GM03348 (cell line): ENCODE measurements at places on chromosomes 16 and 17.

- DNase-seq, result no peak
Measured at GRCh38 chr16:73996624-73997339, 299.8 kb upstream of the PSMD7 start.

DNA sequence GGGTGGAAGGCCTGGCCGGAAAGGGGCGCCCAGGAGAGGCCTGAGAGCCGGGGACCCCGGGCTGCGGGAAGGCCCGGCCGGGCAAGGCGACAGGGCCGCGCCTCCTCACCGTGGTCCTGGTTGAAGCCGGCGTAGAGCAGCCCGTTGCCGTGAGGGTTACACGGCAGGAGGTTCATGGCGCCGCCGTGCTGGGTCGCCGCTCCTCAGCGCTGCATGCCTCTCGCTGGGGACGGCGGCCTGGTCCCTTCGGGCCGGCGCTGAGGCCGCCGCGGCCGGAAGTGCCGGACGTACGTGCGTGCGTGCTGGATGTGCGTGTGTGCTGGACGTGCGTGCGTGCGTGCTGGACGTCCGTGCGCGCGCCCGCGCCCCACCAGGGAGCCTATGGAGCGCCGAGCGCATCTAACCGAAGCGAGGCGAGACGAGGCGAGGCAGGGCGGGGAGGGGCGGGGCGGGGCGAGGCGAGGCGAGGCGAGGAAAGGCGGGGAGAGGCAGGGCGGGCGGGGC, at the start of gene WDR45B:
Gene WDR45B (minus strand): TSS at position 280 of the 504 bp plus-strand sequence. CDS start 104 bp downstream, at position 176.
- DNase-seq, result peak; percentile 99

GRCh38 chr17:82219083-82219482, 6.4 kb upstream of the CCDC57 start:
- DNase-seq, result no peak

DNA sequence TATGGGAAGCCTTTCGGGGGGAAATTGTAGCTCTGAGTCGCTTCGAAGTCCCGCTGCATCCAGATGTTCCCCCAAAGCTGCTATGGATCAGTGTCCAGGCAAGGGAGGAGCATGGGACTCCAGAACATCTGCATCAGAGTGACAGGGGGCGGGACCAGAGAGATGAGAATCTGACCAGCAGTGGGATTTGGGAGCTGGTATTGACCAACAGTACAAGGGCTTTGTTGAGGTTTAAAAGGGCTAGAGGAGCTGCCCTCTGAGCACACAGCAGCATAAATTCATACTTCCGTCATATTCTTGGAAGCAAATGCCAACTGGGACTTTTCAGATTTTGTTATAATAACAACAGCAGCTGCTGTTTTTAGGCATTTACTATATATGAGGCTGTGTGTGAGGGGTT, 10.6 kb downstream of the RBFOX1 start:
- DNase-seq, result no peak

DNA sequence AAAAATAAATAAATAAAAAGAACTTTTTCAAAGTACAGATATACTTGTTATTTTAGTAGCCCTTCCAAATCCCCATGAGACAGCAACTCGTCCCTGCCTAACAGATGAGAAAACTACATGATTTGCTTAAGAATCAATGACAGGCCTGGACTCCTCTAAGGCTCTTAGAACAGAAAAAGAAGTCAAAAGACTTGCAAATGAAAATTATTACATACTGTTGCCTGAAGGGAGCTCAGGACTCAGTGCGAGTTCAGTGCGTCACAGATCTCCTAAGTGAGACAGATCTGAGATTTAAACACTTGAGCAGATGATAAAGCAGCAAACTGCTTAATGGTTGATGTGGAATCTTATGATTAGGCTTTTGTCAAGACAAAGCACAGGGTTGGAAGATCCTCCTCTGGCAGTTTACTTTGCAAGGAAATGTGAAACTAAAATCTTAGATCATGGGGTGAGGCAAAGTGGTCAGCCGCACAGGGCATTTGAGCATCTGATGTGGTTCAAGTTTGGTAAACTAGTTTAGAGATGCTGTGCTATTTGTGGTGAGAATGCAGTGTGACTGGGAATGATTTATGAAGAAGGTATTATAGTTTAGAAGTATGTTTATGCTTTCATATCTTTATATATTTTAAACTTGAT, 138.1 kb downstream of the TRIM37 start:
- no peak for DNase-seq

GRCh38 chr17:74290340-74290739, 16.3 kb downstream of the DNAI2 start:
- DNase-seq, result no peak

- DNase-seq, result peak; percentile 64
Measured at GRCh38 chr17:7220593-7221277, 997 bp downstream of the ACADVL start.

- no peak for DNase-seq
Measured at GRCh38 chr17:28518132-28518531, 12.0 kb downstream of the FOXN1 start.

- no peak for DNase-seq
Measured at GRCh38 chr16:71855937-71856662, 10.3 kb downstream of the ATXN1L start.

GRCh38 chr17:18070861-18071340, 16.8 kb upstream of the DRG2 start:
- peak; percentile 55 for DNase-seq

- no peak for DNase-seq
Measured at GRCh38 chr17:14731591-14731990, 430.7 kb downstream of the HS3ST3B1 start.

GRCh38 chr16:11675561-11676511, 7.6 kb downstream of the SNN start:
- no peak for DNase-seq

DNA sequence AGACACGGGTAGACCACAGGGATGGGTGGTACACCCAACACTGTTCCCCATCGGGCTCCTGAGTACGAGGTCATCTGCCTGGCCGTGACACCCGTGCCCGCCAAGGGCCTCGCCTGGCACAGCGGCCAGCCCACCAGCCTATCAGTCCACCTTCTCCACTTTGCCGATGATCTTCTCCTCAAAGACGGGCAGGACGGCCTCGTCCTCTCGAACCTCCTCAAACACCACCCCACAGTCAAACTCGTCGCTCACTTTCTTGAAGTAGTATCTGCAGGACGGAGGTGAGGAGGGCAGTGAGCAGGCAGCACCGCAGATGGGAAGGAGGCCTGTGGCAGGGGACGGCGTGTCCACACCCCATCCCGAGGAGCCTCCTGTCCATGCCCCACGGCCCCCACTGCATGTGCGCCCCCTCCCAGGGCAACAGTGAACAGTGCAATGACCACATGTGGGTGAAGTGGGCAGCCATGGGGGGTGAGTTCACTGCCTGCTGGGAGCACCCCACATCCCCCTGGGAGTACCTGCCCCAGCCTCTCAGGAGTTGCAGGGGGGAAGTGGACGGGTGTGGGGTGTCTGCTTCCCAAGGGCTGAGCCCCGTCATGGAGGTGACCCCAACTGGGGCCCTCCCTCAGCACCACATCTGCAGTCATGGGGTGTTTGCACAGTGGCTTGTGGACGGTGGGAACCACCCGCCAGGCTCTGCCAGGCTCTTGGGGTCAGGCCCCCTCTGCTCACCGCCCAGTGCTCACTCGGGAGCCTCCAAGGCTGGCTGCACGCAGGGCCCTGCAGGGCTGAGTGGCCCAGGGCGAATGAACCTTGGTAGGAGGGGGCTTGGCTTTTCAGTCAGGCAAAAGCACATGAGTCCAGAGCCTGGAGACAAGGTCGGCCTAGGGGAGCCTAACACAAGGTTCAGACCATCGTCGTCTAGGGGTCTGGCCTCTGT, 5.3 kb downstream of the PDIA2 start:
- no peak for DNase-seq

- DNase-seq, result no peak
Measured at GRCh38 chr16:8776129-8776584, 21.3 kb downstream of the TMEM186 start.

DNA sequence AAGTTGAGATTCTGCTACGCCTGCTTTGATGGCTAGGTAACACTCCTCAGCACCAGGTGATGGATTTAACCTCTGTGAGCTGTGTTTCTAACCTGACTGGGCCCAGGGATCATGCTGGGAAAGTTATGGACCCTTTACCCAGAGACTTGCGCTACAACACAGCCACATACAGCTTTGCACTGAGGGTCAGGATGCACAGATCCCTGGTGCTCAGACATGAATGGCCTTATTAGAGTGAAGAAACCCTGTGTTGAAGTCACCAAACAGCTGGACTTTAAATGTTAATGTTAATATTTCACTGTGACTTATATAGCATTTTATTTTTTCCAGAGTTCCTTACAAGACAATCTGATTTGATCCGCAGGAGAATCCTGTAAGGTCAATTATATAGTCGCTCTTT, 114.3 kb downstream of the MSI2 start:
- no peak for DNase-seq

- no peak for DNase-seq
Measured at GRCh38 chr16:80377096-80377956, 163.5 kb upstream of the DYNLRB2 start.

DNA sequence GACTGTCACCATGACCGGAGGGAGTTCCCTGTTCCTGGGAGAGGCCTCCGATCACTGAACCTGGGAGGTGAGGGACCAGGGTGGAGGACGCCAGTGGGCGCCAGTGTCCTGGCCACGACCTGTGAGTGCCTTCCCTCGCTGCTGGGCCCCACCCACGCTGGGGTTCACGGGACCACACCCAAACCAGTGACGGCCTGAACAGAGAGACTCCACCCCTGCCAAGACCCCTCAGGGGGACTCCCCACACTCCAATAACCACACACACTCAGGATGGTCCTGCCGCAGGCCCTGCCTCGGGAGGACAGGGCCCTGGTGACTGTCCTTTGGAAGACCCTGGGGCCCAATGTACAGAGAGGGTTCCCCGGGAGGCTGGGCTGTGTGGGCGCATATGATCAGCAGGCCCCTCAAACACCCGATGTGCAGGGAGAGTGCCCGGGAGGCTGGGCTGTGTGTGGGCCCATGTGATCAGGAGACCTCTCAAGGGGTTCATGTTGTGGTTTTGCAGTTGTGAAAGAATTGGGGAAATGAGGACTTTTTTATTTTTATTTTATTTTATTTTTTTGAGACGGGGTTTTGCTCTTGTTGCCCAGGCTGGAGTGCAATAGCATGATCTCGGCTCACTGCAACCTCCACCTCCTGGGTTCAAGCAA, 26.6 kb downstream of the TPSD1 start:
- no peak for DNase-seq
